Stimulated activated CD8-positive, alpha-beta memory T cell treated with anti-CD3 and anti-CD28 coated beads, Interleukin-15, amount 100 ng/mL, for 1 hour (primary cell): ENCODE measurements at places on chromosomes 11 and 22.

DNA sequence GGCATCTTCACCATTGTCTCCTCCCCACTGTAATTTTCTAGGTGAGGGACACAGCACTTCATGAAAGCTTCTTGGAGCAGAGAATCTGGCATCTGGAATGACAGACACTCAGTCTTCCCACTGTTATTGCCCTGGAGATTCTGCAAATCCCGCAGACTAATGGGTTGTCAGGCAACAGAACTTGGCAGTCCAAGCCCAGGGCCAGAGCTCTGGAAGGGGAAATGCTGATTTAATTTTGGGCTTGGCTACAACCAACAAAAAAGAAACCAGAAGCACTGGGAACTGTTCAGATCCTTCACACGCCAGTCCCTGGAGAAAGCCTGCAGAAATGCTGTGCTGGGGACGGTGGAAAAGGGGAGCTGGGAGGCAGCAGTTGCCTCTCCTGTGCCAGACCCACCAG, 71.5 kb upstream of the BID start:
- no peak for DNase-seq

DNA sequence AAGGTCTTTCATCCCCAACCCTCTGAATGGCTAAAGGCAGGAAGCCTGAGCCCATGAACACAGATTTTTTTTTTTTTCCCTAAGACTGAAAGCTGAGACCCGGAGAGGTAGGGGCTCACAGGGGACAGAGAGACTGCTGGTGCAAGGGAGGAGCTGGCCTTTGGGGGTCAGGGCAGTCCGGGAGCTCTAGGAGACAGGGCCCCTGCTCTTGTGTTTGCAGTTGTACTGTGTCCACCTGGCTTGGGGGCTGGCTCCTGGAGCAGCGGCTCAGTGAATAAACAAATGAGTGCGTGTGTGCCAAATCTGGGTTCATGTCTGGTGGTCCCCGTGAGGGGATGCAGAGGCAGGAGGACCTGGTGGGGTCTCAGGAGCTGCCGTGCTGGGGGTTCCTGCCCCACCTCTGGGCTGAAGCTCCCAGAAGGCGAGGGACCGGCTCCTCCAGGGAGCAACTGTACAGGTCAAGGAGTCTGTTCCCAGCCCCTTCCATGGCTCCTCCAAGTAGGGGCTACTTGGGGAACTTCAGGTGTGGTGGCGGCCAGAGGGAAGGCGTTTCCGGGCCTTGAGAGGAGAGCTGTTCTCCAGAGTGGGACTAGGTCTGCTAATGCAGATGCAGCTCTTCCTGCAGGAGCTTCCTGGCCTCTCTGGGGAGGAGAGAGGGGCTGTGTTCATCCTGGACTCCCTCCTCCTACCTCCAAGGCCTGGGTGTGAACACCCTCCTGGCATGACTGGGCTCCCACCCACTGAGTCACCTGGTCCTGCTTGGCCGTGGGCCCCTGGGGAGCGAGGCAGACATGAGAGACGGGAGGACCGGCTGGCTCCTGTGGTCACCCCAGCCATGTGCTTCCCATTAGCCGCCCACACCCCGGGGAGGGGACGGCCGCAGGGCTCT, 57.6 kb downstream of the FBXO7 start:
- no peak for DNase-seq

GRCh38 chr11:5967708-5968107, 586 bp downstream of the OR56A5 start:
- DNase-seq, result no peak

- DNase-seq, result no peak
These were observed 76.2 kb downstream of the BRD1 start for GRCh38 chr22:49751318-49751965.

GRCh38 chr22:46023558-46023981, 46.6 kb upstream of the WNT7B start:
- DNase-seq, result no peak

DNA sequence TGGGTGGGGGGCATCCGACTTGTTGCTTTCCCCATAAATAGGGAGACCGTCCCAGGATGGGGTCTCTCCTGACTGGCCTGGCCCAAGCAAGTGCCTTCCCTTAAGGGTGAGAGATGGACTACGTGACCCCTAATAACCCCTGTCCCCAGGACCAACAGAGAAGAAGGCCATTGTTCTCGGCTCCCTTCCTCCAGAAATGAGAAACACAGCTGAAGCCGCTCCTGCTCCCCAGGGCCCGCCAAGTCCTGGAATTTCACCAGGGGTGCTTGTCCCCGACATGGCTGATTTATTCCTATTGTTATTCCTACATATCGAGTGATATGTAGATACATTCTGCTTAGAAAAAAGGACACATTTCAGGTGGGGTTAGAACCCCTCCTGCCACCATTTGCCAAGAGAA, 100.8 kb downstream of the TP53I11 start:
- no peak for DNase-seq

DNA sequence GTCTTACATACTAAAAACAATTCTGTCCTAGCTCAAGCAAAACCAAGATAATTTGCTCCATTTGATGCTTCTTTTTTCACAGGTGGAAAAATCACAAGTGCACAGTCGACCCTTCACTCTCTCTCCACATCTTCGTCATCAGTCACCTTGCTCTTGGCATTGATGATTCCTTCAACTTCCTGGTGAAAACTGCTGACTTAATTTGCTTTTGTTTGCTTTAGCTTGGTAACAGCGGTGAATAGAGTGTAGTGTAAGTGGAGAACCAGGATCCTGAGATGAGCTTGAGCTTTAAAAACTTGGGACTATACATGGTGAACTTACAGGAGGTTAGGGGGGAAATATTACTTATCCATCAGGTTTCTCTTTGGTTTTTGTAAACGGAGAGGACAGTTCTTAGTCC, 331.1 kb upstream of the ARHGAP42 start:
- no peak for DNase-seq

DNA sequence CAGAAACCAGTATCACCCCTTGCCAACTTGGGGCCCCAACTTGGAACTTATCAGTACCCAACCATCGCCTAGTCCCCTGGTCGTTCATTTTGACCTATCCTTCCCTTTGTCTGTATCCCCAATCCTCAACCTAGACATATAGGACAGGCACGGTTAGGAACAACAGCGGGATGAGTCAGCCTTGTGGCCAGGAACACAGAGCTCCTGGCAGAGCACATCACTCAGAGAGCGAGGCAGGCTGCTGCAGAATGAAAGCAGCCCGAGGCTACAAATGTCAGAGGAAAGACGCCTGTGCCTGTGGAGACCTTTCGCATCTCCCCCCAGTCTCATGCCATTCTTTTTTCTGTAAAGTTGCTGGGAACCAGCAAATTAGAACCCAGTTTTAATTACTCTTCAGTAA, 14.6 kb downstream of the DKK3 start:
- no peak for DNase-seq

DNA sequence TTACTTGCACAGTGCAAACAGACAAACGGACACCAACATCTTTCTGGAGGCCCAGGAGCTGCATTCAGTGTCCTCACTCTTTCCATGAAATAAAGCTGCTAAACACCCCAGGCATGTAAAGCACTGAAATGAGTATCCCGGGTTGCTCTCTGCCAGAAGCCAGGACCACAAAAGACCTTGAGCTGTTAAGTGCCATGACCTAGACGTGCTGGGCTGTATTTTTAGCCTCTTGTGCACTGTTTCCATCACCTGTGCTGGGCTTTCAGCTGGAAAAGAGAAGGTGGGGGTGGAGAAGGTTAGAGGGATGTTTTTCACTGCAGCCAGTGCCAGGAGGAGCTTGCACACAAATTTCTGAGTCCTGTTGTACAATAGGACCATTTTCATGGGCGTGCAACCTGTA, 3.4 kb upstream of the KREMEN1 start:
- DNase-seq, result no peak

GRCh38 chr11:117924631-117925170, 4.5 kb downstream of the TMPRSS13 start:
- DNase-seq, result no peak

DNA sequence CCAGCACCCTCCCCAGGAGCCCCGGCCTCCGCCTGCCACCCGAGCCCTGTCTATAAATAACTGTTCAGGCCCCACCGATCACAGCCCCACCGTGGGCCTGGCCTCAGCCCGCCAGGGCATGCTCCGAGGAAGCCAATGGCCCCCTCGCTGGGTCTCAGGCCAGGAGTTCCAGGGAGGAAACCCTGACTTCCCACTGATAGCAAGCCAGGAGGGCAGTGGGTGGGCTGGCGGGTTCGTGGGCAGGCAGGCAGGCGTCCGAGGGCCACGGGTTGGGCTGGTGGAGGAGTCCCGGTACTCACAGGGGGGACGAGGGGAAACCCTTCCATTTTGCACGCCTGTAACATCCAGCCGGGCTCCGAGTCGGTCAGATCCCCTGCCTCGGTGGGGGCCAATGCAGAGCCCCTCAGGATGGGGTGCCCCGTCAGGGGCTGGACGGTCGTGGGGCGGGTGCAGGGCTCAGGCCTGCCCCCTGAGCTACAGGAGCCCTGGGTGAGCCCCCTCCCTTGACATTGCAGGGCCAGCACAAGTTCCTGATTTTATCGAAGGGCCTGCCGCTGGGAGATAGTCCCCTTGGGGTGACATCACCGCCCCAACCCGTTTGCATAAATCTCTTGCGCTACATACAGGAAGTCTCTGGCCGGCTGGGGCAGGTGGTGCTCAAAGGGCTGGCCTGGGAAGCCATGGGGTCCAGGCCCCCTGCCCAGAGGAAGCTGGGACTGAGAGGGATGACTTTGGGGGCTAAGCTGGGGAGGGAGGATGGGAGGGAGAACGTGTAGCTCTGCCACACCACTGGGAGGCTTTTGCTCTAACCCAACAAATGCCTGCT, at the start of gene SPI1:
Gene SPI1, minus strand, starts transcription at position 538 of the 826 bp plus-strand sequence. Its CDS starts 194 bp downstream, at position 344.
- no peak for DNase-seq

DNA sequence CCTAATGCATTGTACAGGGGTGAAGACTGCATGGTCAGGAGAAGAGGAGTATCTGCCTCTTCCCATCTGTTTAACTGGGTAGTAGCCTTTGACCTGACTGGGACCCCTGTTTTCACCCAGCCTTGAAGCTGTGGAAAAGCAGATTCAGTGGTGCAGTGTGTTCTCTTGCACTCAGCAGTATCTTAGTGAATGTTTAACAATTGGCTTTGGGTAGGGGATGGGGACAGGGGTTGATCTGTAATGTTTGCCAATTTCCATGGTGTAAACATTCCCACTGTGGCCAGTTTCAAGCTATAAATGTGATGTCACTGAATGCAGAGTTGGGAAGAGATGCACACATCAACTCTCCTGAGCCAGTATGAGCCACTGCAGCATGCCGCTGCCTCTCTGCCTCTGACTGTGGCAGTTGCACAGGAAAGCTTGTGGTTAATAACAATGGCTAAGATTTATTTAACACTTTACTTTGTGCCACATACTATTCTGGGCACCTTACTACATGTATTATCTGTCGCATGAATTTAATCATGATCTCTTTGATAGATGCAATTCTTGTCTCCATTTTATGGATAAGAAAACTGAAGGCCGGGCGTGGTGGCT, 15.7 kb downstream of the FJX1 start:
- DNase-seq, result no peak

DNA sequence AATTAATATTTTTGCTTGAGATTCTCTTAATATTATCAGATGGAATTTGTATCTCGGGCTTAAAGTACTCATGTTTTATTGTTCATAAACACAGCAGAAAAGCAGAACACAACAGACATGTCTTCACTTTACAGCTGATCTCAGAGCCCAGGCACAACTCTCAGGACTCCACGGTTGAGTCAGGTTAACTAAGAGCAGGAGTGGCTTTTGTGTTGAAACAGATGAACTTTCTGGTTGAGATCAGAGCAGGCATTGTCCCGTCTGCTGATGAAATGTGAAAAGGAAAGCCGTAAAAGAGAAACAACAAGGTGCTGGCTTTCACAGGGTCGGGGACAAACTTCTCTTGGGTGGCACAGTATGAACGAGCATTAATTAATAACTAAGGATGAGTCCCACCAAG, 49.0 kb downstream of the JHY start:
- no peak for DNase-seq
